ENCODE measurements at places on chromosomes 3 and 15.

DNA sequence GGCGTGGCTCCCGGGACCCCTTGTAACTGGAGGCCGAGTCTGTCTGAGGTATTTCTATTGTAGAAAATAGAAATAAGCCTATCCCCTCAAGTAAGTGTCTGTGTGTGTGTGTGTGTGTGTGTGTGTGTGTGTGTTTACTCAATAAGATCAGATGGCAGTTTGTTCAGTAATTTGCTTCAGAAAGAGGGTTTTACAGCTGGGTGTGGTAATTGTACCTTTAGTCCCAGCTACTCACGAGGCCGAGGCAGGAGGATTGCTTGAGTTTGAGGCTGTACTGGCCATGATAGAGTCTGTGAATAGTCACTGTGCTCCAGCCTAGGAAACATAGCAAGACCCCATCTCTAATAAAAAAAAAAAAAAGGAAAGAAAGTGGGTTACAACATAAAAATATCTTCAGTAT, 8.7 kb downstream of the SPINT1 start:
- DNase-seq: no peak

- peak; percentile 74 for DNase-seq
These were observed 169.4 kb downstream of the TBC1D2B start for GRCh38 chr15:77907824-77908751.

GRCh38 chr3:150635526-150635925, 32.4 kb downstream of the SELENOT start:
- peak; percentile 40 for DNase-seq

GRCh38 chr15:64148168-64148567, 3.4 kb upstream of the SNX22 start:
- DNase-seq: no peak
